Motor neuron (in vitro differentiated cells): ENCODE measurements at places on chromosomes 7 and 10.

DNA sequence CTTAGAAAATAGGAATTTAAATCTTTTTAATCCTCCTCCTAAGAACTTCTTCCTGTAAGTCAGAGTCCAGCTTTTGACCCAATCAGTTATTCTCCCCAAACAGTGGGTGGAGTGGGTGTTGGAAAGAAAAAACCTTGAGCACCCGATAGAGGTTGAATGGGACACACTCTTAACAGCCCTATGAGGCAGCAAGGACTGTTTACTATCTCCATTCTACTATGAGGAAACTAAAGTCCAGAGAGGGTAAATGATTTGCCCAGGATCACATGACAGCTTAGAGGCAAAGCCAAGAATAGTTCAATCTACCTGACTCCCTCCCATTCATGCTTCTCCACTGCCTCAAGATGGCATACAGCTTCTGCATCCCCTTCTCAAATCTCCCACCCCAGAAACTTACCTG is 57.6 kb upstream of the SLC35B4 start:
- no peak for ATAC-seq

GRCh38 chr10:124354411-124355382 is 64.0 kb downstream of the OAT start:
- ATAC-seq: peak; percentile 97

DNA sequence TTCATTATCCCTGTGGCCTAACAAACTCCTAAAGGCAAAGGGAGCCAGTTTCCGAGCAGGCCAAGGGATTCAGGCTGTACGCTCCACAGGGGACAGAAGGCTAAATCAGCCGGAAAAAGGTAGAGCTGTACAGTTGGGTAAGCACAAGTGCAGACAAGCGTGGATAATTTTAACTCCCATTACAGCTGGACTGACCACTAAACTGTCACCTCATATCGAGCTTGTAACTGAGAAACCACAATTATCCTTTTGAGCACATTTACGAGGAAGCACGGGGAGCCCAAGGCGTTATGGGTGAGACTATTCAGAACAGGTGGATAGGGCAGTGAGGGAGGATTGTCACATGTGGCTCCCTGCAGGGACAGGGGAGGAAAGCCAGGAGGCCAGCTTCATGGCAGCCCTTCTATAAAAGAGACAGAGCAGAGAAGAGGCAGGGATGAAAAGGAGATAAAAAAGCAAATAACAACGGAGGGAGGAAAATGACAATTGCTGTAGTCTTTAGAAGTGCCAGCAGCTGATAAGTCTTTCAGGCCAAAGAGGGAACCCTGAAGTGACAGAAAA is 288.0 kb downstream of the FGFR2 start:
- peak; percentile 87 for ATAC-seq

- ATAC-seq: peak; percentile 16
Observed at GRCh38 chr7:2487586-2488271, 11.5 kb upstream of the GRIFIN start.

- ATAC-seq: no peak
Observed at GRCh38 chr7:29843093-29843492, 36.8 kb downstream of the WIPF3 start.

- ATAC-seq: no peak
Observed at GRCh38 chr10:133484818-133485217, 31.1 kb downstream of the SCART1 start.

- no peak for ATAC-seq
Observed at GRCh38 chr10:46285966-46286620, 704 bp upstream of the ANTXRL start.

GRCh38 chr10:69364232-69364940 is 52.3 kb downstream of the TACR2 start:
- no peak for ATAC-seq

DNA sequence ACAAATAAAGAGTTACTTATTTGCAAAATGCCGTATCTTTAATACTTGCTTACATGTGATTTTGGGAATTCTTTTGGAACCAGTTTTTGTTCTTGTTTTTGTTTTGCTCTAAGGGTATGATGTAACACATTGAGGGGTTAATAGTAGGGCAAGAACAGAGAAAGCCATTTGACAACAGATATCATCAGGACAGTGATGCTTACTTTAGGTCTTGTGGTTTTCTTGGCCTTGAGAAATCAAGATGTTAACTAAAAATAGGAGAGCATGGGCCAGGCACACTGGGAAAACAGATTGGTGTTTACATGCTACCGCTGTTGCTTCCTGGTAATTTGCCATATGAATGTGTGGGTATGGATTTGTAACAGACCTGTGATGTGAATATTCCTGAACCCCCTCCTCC is 3.7 kb downstream of the SAMD8 start:
- ATAC-seq: no peak

GRCh38 chr10:70705121-70705861 is 33.0 kb downstream of the ADAMTS14 start:
- no peak for ATAC-seq

DNA sequence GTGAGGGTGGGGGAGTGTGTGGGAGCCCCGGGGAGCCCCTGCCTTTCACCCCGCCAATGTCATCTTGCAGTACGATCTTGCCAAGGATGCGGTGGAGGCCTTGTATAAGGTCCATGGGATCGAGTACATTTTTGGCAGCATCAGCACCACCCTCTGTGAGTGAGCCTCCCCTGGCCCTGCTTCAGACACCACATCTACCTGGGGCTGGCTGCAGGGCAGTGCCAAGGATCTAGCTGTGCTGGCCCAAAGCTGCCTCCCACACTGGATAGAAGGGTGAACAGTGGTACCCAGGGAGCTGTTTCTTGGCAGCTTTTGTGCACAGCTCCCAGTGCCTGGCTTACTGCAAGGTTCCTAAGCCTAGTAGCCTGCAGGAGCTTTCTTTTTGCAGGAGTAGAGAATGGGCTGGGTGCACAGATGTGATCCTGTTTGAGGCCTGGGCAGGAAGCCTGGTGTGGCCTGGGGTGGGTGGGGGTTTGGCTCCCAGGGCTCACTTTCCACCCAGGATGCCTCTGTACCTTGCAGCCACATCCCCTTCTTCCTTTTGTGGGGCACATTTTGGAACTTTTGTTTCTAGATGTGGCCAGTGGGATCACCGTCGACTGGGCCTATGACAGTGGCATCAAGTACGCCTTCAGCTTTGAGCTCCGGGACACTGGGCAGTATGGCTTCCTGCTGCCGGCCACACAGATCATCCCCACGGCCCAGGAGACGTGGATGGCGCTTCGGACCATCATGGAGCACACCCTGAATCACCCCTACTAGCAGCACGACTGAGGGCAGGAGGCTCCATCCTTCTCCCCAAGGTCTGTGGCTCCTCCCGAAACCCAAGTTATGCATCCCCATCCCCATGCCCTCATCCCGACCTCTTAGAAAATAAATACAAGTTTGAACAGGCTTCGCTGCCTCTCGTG is 12.2 kb upstream of the CPA1 start:
- no peak for ATAC-seq

GRCh38 chr10:91681361-91682276 is 48.7 kb upstream of the PPP1R3C start:
- ATAC-seq: no peak

- no peak for ATAC-seq
Observed at GRCh38 chr10:73296946-73297345, 44.5 kb upstream of the MRPS16 start.

DNA sequence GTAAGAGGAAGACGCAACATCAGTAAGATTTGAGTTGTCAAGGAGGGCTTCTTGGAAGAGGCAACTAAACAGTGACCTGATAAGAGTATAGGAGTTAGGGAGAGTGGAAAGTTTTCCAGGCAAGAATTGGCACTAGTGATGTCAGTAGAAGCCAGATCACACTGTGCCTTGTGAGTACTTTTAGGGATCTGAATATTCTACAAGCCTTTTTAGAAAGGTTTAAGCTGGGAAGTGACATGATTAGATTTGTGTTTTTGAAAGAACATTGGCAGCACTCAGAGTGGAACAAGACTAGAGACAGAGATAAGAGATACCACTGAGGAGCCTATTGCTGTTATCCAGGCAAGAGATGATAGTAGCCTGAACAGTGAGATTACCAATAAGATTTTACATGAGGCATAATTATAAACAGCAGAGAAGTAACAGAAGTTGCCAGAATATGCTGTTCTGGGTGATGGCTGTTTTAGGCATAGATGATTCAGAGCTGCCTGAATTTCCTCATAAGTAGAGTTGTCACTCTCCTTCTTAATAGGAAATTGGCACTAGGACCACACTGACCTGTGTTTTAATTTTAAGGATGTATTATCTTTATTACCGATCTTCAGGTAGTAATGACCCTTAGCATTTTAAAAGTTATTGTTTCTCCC is 45.6 kb downstream of the NHLRC2 start:
- ATAC-seq: no peak

DNA sequence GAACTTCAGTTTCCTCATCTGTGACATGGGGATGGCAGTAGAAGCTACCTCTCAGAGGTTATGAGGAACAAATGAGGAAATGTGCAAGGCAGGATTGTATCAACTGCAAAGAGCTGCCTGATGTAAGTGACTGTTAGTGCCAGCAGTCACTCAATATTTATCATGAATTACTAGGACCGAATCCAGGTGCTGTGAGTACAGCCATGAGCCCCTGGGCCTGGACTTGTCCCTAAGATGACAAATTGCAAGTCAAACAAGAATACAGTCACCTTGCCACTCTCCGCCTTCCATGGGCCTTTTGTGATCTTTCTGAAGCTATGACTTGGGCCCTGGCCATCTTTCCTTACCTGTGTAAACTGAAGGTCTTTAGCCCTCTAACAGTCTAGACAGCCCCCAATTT is 27.7 kb upstream of the TLX1 start:
- ATAC-seq: no peak
